Amniotic stem cell (primary cell): ENCODE measurements at places on chromosomes 16 and 17.
A peak's percentile ranks its signal among the peaks of the same experiment; 100 is the strongest.

DNA sequence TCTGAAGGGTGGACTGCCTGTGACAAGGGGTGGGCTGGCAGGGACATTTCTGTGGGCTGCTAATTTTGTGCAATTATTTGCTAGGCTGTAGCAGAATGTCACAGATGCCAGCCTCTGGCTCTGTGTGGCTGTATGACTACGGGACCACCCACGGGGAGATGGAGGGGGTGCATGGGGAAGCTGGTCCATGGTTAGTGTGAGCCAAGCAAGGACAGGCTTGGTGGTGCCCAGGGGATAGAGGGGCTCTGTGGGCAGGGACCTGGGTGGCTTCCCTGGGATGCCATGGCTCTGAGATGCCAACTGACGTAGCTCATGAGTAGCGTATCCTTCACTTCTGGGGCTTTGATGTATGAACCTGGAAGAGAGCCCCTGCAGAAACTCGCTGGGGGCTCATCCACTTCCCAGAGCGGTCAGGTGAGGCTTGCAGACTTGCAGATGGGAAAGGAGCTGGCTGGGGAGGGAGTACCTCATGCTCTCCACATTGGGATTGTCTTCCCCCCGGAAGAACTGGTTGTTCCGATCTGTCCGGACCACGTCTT, 87.2 kb downstream of the TBC1D16 start:
- no peak for DNase-seq

DNA sequence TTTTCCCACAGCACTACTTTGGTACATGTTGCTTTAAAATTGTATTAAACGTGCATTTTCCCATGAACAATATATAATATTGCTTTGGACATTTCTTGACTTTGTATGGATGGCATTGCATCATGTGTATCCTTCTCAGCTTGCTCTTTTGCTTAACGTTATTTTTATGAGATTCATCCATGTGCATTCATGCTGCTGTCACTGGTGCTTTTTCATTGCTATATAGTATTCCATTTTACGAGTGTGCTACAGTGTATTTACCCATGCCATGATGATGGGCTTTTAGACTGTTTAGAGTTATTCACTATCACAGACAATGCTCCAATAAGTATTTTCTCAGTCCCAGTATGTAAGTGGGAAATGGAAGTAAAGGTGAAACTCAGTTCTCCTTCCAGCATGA, 195.2 kb upstream of the COX10 start:
- no peak for DNase-seq

DNA sequence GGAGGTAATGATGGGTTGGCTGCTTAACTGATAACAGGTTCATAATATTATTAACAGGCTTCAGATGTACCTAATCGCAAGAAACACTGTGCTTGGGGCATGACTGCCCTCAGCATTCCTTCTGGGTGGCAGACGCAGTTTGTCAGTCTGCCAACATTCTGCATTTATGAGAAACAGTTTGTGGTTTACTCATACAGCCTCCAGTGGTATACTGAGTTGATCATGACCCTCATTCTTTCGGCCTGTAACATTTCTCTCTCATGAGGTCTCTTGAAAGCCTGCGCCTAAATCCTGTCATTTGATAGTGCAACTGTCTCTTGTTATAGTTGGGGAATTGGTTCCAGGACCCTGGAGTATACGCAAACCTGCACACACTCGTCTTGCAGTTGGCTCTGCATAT, 4.9 kb upstream of the RUSF1 start:
- DNase-seq: peak; percentile 69

GRCh38 chr17:55865072-55865762, 114.4 kb downstream of the PCTP start:
- no peak for DNase-seq

- DNase-seq: no peak
These were observed 521 bp downstream of the GGA2 start for GRCh38 chr16:23509782-23510163.

DNA sequence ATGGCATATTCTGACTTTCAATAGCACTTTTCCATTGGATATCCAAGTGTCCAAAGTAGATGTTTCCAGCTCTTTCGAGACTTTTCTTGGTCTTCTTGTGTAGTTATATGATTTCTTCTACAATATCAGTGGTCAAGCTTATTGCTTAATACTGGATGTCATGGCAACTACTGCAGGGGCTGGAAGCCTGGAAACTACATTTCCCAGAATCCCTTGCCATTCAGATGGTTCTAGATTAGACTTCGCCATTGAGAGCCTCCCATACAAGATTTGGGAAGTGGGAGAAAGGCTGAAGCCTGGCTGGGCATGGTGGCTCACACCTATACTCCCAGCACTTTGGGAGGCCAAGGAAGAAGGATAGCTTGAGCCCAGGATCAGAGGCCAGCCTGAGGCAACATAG, 153.6 kb downstream of the C16orf95 start:
- DNase-seq: no peak

DNA sequence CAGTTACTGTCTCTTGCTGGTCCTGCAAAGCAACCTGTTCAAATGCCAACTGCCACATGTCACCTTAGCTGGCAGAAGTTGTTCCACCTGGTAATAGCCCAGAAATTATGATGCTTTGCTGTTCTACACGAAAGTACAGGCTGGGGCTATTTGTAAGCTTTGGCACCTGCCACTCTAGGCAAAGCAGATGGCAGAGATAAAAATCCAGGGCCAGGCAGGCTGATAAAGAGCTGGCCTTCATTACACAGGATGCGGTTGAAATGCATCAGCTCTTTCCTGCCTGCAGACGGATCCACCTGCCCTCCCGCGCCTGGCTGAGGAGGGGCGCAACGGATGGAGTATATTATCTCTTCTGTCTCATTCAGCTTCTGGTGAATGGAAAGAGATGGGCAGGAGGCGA, 29.3 kb upstream of the KDM8 start:
- no peak for DNase-seq

DNA sequence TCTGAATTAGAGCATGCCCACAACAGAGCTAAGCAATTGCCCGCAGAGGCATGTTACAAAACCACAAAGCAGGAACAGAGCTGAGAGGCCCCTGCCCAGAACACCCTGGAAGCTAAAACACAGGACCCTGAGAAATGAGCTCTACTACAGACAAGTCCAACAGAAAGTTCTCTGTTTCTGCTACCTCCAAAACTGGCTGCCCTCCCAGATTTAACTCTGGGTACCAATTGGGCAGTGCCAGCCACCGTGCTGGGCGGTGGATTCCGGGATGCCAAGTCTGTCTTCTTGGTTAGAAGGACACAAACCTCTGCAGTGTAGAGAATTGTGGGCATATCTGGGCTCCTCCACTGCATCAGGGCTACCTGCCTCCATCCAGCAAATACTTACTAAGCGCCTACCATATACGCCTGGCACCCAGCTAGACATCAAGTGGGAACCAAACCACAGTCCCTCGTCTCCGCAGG, 1.0 kb downstream of the CMTM4 start:
- DNase-seq: no peak

DNA sequence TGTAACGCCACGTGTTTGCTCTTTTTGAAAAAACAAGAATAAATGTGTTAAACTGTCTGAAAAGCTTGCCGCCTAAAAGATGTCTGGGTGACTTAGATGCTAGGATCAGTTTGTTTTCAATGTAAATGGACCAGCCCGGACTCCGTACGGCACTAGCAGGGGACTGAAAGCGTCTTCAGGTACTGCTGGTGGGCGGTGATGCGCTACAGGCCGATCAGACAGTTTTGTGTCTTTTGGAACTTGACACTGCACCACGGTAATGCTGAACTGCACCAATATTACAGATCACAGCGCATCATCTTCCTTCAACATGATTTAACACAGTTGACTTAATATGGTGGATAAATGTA, 727 bp upstream of the MBTPS1 start:
- no peak for DNase-seq

- no peak for DNase-seq
These were observed 155.3 kb downstream of the PITPNC1 start for GRCh38 chr17:67532326-67532871.

DNA sequence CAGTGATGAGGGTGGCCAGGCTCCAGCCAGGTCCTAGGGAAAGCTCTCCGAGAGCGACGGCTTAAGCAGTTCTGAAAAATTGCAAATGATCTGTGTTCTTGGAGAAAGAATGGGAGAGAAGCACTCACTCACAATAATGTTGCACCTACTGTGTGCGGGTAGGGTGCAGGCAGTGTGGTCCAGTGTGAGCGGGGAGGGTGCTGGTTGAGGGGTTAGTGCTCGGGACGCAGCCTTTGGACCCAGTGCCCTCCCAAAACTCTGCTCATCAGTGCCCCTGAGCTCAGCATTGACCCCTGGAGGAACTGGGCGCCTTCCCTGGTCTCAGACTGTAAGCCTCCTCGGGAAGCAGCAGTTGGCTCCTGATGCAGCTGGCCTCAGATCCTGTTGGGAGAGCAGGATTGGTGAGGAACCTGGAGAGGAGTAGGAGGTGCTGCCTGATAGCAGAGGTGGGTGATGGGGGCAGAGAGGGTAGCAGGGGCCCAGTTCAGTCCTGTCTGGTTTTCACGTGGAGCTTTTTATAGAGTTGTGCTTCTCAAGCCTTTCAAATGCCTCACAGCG, 23.6 kb upstream of the ZNF750 start:
- no peak for DNase-seq

DNA sequence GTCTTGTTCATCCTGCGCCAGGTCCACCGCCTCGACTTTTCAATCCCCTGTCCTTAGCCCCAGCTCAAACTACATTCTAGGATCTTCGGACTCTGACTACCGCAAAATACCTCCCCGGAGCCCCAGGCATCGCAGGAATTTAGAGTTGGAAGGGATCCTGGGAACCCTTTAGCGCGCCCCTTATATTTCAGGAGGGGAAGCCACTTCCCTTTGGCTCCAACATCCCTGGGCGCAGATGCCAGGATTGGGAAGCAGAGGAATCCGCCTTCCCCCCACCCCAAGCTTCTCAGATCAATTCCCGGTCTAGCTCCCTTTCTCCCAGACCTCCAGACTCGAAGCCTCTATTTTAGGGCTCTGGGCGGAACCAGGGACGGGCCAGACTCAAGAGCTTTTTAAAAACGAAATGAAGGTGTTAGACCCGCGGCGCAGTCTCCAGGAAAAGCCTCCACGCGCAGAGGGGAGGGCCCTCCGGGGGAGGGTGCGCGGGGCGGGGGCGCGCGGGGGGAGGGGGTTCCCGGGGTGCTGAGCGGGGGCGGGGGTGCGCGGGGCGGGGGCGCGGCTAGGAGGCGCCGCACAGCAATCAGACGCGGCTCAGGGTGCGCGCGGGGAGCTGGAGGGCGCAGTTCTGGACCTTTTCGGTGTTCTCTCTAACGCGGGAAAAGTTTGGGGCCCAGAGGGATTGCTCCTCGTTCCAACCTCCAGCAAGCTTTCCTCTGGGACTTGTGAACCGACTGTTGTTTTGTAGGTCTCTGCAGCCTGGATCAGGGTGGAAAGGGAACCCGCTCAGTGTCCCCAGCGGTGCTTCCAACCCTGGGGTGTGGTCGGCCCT, 1.6 kb downstream of the AHSP start:
- DNase-seq: peak; percentile 33

DNA sequence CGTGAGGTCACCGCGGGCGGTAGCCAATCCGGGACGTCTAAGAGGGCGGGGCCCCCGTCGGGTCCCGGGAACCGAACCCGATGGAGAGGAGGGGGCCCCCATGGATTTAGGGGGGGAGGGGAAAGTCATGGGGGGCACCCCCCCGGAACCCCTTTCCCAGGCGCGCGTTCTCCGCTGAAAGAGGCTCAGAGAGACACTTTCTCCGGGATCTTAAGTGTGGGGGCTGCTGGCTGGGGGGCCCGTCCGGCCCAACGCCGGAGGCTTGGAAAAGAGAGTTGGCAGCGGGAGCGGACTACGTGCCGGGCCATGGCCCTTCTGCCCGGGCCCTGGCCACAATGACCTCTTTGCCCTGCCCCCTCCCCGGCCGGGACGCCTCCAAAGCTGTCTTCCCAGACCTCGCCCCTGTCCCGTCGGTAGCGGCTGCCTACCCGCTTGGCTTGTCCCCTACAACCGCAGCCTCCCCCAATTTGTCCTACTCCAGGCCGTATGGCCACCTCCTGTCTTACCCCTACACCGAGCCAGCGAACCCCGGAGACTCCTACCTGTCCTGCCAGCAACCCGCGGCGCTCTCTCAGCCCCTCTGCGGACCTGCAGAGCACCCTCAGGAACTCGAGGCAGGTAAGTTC, at the start of gene DLX4:
DLX4 (plus strand) TSS at position 57 of the 626 bp plus-strand sequence; CDS start at position 336, 279 bp downstream.
- DNase-seq: no peak

- DNase-seq: no peak
These were observed 18.6 kb downstream of the CPNE2 start for GRCh38 chr16:57110937-57111336.

DNA sequence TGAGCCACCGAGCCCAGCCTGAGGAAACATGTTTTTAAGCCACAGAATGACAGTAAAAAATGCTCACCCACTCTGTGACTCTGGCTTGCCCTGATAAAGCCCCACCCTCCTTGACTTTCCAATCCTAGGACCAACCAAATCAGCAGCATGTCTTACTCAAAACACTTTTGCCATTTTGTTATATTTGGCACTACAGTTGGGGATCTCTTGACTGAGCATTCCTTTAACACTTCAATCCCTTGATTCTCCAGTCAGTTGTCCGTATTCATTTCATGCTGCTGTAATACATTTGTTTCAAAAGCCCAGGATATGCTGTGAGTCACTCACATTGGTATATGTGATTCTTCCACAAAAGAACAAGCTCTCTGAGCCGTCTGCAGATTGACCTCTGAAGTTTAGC, 8.2 kb downstream of the MYH3 start:
- DNase-seq: no peak

GRCh38 chr17:21463779-21464407, 87.7 kb downstream of the KCNJ12 start:
- DNase-seq: no peak

GRCh38 chr17:15249487-15249886, 15.6 kb downstream of the PMP22 start:
- DNase-seq: no peak

- DNase-seq: no peak
These were observed 216.3 kb downstream of the SPECC1 start for GRCh38 chr17:20225162-20226115.

DNA sequence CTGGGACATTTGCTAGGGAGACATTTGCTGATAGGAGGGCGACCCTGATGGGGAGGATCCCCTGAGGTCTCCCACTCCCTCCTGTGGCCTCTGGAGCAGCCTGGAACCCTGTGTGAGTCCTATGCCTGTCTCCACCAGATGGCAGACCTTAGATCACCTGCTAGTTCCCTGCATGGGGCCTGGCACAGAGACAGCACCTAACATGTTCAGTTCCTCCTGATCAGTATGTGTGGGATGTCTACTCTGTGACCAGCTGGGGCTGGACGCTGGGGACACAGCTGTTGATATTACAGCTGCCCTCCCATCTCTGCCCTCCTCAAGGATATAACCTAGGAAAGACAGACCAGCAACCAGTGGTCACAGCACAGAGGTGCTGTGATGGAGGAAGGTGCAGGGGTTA, 1.1 kb upstream of the ADCY7 start:
- DNase-seq: no peak

DNA sequence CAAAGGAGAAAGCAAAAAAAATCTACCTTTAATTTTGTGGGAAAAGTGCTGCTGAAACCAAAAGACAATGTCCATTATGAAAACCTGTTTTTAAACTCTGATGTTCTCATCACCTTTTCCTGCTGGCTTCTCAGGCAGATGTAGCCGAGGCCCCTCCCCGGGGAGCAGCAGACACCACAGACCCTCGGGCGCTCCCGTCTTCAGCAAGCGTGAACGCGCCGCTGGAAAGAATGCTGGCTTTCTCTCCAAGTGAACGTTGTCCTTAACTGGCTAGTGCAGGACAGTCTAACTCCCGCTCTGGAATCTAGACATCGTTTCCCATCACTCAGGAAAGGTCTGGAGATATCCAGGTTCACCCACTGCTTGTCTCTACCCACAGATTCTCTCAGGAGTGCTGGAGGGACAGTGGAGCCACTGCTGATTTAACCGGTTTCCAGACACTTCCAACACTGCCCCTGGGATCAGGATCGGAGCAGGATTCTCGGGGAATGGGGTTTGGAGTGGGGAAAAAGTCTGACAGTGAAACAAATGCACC, 211.2 kb downstream of the RBFOX3 start:
- no peak for DNase-seq

- no peak for DNase-seq
These were observed 479.8 kb upstream of the GOT2 start for GRCh38 chr16:59213952-59214351.
